Fibroblast of the aortic adventitia (primary cell): ENCODE measurements at places on chromosomes 7 and 10. TPM values are rescaled to one million over a fixed set of nuclear protein-coding genes. Genes with fewer than 3 reads are reported as not detected.

Gene STARD3NL
- 16.1 and 72.3 TPM in 2 replicates for total RNA-seq

Gene UFSP1
- total RNA-seq, result 2.2 and 3.3 TPM in 2 replicates

Gene GUSB
- total RNA-seq, result 22.3 and 25.9 TPM in 2 replicates

Gene SPDYE16
- total RNA-seq, result 0.09 and 0.33 TPM in 2 replicates

Gene BMPER
- total RNA-seq, result 45.4 and 157 TPM in 2 replicates

Gene MMS19
- total RNA-seq, result 50.9 and 81.1 TPM in 2 replicates

Gene GSTO2
- total RNA-seq, result 3.4 and 8.9 TPM in 2 replicates

Gene WNT8B
- total RNA-seq, result not detected in 2 replicates

Gene KLF14
- total RNA-seq, result 0.09 TPM in 1 of 2 replicates, not detected in the other

Gene FRMPD2
- total RNA-seq, result not detected in 2 replicates

Gene TMEM72
- total RNA-seq, result not detected in 2 replicates

Gene GIMAP8
- 0.09 and 0.16 TPM in 2 replicates for total RNA-seq
